ENCODE measurements at places on chromosomes 3 and 15. TPM values are rescaled to one million over a fixed set of nuclear protein-coding genes. Genes with fewer than 3 reads are reported as not detected.

- no peak for DNase-seq
Measured at GRCh38 chr15:44298878-44299277, 10.4 kb downstream of the GOLM2 start.

DNA sequence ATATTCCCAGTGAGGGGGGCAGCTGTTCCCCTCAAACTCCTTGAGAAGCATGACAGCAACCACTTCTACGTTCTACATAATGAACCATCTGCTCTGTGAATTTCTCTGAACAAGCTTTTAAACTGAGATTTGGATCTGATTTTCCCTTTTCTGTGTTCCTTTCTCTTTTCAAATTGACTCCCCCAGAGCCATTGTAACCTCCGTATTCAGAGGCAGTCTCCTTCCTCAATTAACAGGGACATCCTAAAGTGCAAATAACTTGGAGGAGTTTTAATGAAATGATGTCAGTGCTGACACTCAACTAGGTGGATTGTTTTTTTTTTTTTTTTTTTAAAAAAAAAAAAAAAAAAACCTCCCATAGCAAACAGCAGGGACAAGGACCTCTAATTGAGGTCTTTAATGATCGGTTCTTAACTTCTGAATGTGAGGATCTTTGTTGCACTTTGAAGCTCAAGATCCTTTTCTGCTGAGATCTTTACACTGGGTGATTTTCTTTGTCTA lies 48.8 kb downstream of the ADAMTS9 start:
- no peak for DNase-seq

- no peak for DNase-seq
Measured at GRCh38 chr3:42868841-42869240, 6.8 kb downstream of the CYP8B1 start.

DNA sequence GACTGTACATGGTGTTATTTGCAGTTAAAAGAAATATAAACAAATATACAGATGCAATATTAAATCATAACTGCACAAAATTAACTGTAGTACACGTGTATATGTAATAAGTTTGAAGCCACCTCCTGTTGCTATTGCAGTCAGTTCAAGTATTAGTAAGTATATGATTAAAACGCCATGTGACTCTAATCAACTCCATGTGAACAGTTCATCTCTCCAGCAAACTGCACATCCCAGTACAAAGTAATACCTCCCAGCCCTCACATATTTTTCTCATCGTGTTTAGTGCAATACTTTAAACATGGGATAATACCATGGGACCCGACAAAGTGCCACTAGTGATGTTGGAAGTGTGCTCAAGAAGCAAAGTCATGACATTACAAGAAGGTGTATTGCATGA lies 34.6 kb downstream of the PDCD10 start:
- DNase-seq, result no peak

DNA sequence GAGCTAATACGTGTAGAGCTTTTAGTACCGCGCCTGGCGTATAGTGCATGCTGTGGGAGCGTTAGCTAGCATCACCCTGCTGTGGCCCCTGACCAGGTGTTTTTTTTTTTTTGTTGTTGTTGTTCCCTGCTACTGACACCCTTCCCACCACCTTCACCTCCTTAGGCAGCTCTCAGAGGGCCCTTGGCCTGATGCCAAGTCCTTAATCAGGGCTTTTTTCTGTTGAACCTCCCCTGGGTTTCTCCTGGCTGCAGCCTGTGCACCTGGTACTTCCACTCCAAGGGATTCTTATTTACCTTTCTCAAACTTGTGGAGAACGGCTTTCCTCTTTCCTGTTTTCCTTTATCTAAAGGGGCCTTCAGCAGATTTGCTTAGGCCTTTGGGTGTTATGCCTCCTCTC lies 53.3 kb downstream of the SLC7A14 start:
- no peak for DNase-seq

GRCh38 chr3:195809291-195809785 lies 2.4 kb downstream of the MUC4 start:
- no peak for DNase-seq

DNA sequence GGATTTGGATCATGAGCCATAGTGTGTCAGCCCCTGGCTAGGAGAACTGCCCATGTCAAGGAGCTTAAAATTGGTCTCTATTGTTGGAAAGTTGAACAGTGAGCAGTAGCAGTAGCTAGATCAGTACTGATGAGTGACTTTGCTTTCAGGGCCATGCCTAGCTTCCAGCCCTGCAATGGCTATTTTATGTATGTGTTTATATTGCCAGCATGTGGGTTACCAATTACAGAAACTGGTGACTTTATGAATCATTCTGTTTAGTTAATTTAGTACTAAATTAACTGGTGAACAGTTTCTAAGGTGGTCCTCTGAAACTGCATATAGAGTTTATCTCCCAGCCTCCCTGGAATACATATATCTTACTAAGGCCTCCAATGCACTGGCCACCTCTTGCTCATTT lies 908.1 kb upstream of the ALCAM start:
- no peak for DNase-seq

GRCh38 chr3:163916596-163917560 lies 1161.4 kb downstream of the SI start:
- DNase-seq, result no peak

Gene ALDH1A2
- total RNA-seq, result 1.7 TPM

Gene SLC9C1
- 0.55 TPM for total RNA-seq
